Stimulated activated CD4-positive, alpha-beta T cell treated with anti-CD3 and anti-CD28 coated beads, TNF-alpha, amount 100 ng/mL, for 4 hours (primary cell): ENCODE measurements at places on chromosomes 3 and 15.

DNA sequence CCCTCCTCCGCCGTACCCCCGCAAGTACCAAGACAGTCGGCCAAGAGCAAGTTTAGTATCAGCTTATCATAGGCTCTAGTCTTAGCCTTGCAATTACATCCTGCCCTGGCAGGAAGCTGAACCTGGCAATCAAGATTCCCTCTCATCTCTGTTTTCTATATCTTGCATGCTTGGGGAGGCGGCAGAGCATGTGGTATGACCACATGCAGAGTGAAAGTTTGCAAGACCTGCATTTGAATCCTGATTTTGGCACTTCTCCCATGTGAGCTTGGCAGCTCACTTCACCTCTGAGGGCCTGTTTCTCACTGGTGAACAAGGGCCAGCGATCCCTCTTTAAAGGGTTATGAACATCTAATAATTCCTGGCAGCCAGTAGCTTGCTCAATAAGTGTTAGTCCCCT, 106.1 kb upstream of the FRMD4B start:
- no peak for DNase-seq

DNA sequence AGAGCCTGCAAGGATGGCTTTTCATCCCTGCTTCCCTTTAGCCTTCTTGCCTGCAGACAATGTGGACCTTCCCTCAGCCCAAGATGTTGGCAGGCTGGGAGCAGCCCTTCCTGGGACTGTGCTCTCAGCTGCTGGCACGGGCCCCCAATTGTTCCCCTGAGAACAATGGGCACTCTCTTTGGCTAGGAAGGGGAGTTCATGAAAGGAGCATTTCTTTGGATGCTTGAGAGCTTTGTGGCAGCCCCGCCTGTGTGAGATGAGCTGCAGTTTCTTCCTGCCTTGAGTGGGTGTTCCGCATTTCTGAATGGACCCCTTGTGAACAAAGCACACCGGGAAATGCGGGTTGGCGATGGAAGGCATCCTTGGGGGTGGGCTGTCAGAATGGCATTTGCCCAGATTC, 35.0 kb upstream of the BSN start:
- DNase-seq, result no peak

- no peak for DNase-seq
Observed at GRCh38 chr15:52368402-52368801, 72.8 kb upstream of the MYO5C start.

- DNase-seq, result no peak
Observed at GRCh38 chr3:11482021-11482420, 161.7 kb downstream of the VGLL4 start.

GRCh38 chr15:32042269-32042972, 12.1 kb downstream of the CHRNA7 start:
- DNase-seq, result no peak

GRCh38 chr3:46282041-46282440, 39.8 kb downstream of the CCR3 start:
- no peak for DNase-seq

- DNase-seq, result no peak
Observed at GRCh38 chr3:43521941-43522340, 99.9 kb downstream of the ANO10 start.
